B cell (primary cell): ENCODE measurements at places on chromosomes 11 and 22. TPM values are rescaled to one million over a fixed set of nuclear protein-coding genes. Genes with fewer than 3 reads are reported as not detected.

The ASCC2 gene
- total RNA-seq = 84.0 and 87.2 TPM in 2 replicates

The THY1 gene
- not detected in 2 replicates for total RNA-seq

The FXYD6 gene
- total RNA-seq = not detected in 2 replicates

The MMP12 gene
- not detected in 2 replicates for total RNA-seq

The POU2AF3 gene
- 0.85 and 2.1 TPM in 2 replicates for total RNA-seq

The ZNF280B gene
- total RNA-seq = 2.9 and 3.5 TPM in 2 replicates

The PKNOX2 gene
- total RNA-seq = not detected in 2 replicates

The BLID gene
- not detected in 2 replicates for total RNA-seq

The MOGAT2 gene
- 0.12 TPM in 1 of 2 replicates, not detected in the other for total RNA-seq

The IL18BP gene
- total RNA-seq = 25.9 and 30.7 TPM in 2 replicates

The KDM4D gene
- total RNA-seq = 0.44 and 0.73 TPM in 2 replicates

The PDE2A gene
- 1.9 and 2.9 TPM in 2 replicates for total RNA-seq

The TESMIN gene
- total RNA-seq = 4.3 and 4.6 TPM in 2 replicates

The FAT3 gene
- not detected in 2 replicates for total RNA-seq

The RAG1 gene
- total RNA-seq = 0.10 and 0.37 TPM in 2 replicates

The GAL gene
- not detected in 2 replicates for total RNA-seq

The NAV2 gene
- total RNA-seq = 19.8 and 22.2 TPM in 2 replicates

The ANO5 gene
- total RNA-seq = not detected in 2 replicates

The ART1 gene
- total RNA-seq = not detected in 2 replicates

The MMP13 gene
- total RNA-seq = not detected in 2 replicates

The XBP1 gene
- 16.8 and 18.2 TPM in 2 replicates for total RNA-seq

The HBD gene
- not detected in 2 replicates for total RNA-seq

The NAP1L4 gene
- total RNA-seq = 133 and 159 TPM in 2 replicates

The RIMBP3C gene
- 0.89 and 1.3 TPM in 2 replicates for total RNA-seq

The KCNE3 gene
- total RNA-seq = not detected in 2 replicates

The LAYN gene
- not detected in 2 replicates for total RNA-seq

The MRPL23 gene
- 44.7 and 47.8 TPM in 2 replicates for total RNA-seq
